Suprapubic skin (tissue), 4 donors: ENCODE measurements at places on chromosomes 12 and 14. TPM values are rescaled to one million over a fixed set of nuclear protein-coding genes. Genes with fewer than 3 reads are reported as not detected.

Gene ATP6V1D
- total RNA-seq = 61.0 TPM

Gene MSRB3
- total RNA-seq = 8.5 TPM

- no peak overlapping the region for H3K4me3 ChIP-seq
- no peak overlapping the region for H3K27ac ChIP-seq
- DNase-seq = no peak
- peaks cover 7% of the 10 kb centered on the region for H3K4me1 ChIP-seq
- no peaks in the 10 kb centered on the region for H3K27me3 ChIP-seq
These were observed 463.9 kb upstream of the TBX3 start for GRCh38 chr12:115147916-115148315.

DNA sequence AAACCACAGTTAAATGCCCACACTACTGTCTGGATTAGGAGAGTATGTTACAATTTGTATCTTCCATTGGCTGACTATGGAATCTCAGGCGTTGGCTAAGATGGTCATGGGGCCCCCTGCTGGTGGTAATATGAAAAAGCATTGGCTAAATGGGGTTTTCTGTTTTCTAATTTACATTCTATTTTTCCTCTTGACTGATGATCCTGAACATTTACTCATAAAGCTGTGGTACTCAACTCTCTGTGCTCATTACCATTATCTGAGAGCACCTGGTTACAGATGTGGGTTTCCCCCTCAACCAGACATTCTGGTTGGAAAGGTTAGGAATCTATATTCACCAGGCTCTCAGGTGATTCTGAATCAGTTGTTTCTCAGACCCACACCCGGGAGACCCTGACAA lies 64.8 kb downstream of the WSCD2 start:
- no peak overlapping the region for H3K4me3 ChIP-seq
- DNase-seq = no peak
- H3K27ac ChIP-seq = no peak overlapping the region
- no peaks in the 10 kb centered on the region for H3K36me3 ChIP-seq

GRCh38 chr12:116613256-116613655 lies 54.1 kb downstream of the MAP1LC3B2 start:
- H3K4me3 ChIP-seq = no peak overlapping the region
- no peak overlapping the region for H3K27ac ChIP-seq
- H3K27me3 ChIP-seq = no peaks in the 10 kb centered on the region
- no peak for DNase-seq
- peaks cover 17% of the 10 kb centered on the region for H3K4me1 ChIP-seq

DNA sequence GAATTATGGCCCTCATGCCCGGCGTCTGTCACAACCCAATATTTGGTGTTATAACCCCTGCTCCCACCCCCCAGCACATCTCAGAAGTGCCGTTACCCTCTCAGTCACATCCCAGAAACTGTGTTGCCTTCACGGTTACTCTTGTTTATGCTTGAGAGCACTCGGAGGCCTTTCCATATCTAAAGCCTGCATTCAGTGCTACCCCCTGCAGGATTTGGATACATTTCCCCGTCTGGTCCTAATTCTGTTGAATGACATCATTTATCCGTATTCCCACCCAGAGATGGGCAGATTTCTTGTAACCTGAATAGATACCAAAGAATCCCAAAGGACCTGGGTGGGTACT lies 19.1 kb upstream of the FOS start:
- H3K4me1 ChIP-seq = peaks cover 57% of the 10 kb centered on the region
- no peak for DNase-seq
- no peaks in the 10 kb centered on the region for H3K27me3 ChIP-seq
- H3K27ac ChIP-seq = peak overlapping the region; percentile 95
- peak overlapping the region; percentile 43 for H3K4me3 ChIP-seq

- no peak overlapping the region for H3K4me3 ChIP-seq
- H3K4me1 ChIP-seq = peaks cover 30% of the 10 kb centered on the region
- H3K27ac ChIP-seq = peak overlapping the region; percentile 56
These were observed 193.5 kb downstream of the SLC2A13 start for GRCh38 chr12:39912211-39912980.

Gene ZNF605
- 18.3 TPM for total RNA-seq

DNA sequence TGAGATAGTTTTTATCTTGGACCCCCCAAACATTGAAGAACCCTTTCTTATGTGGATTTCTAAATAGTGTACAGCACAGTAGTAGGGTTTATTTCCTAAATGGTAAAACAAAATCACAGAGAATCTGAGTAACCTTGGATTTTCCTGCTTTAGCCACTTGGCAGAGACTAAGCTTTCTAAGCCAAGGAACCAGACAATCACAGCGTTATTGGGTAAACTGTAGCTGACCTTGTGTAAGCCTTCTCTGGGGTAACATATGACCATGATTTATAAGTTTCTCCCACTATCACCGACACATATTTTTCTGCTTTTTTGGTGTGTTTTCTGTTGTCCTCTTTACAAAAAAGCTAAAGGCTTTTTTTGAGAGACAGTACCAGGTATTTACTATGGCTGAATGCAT lies 136.3 kb upstream of the PZP start:
- no peak overlapping the region for H3K4me3 ChIP-seq
- DNase-seq = no peak
- no peaks in the 10 kb centered on the region for H3K36me3 ChIP-seq
- H3K4me1 ChIP-seq = peaks cover 3% of the 10 kb centered on the region
- no peaks in the 10 kb centered on the region for H3K27me3 ChIP-seq
- no peak overlapping the region for H3K27ac ChIP-seq

- no peak overlapping the region for H3K4me3 ChIP-seq
- H3K27me3 ChIP-seq = peaks cover 11% of the 10 kb centered on the region
- H3K4me1 ChIP-seq = peaks cover 5% of the 10 kb centered on the region
- no peaks in the 10 kb centered on the region for H3K36me3 ChIP-seq
- no peak for DNase-seq
These were observed 356.9 kb downstream of the MED13L start for GRCh38 chr12:115920395-115921183.

DNA sequence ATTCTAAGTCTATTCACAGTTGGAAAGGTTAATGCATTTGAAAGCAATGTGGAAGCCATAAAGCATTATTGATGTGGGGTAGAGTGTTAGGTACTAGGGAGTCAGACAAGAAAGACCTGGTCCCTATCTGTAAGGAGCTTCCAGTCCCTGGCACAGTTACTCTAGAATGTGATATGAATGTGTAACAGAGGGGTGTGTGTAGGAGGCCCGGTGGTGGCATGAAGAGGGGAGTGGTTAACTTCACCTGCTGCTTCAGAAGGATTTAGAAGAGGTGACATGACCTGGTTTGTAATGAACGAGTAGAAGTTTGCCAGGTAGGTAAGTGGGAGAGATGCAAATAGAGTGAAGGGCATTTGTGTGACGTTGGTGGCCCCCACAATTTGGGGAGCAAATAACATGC lies 15.1 kb upstream of the GALNT6 start:
- H3K36me3 ChIP-seq = no peaks in the 10 kb centered on the region
- H3K4me3 ChIP-seq = no peak overlapping the region
- H3K27me3 ChIP-seq = no peaks in the 10 kb centered on the region
- DNase-seq = no peak

GRCh38 chr12:25186038-25186787 lies 8.7 kb downstream of the DNAI7 start:
- no peak for DNase-seq
- H3K36me3 ChIP-seq = no peaks in the 10 kb centered on the region
- H3K27ac ChIP-seq = no peak overlapping the region
- no peak overlapping the region for H3K4me3 ChIP-seq
- H3K27me3 ChIP-seq = no peaks in the 10 kb centered on the region
- peaks cover 9% of the 10 kb centered on the region for H3K4me1 ChIP-seq

DNA sequence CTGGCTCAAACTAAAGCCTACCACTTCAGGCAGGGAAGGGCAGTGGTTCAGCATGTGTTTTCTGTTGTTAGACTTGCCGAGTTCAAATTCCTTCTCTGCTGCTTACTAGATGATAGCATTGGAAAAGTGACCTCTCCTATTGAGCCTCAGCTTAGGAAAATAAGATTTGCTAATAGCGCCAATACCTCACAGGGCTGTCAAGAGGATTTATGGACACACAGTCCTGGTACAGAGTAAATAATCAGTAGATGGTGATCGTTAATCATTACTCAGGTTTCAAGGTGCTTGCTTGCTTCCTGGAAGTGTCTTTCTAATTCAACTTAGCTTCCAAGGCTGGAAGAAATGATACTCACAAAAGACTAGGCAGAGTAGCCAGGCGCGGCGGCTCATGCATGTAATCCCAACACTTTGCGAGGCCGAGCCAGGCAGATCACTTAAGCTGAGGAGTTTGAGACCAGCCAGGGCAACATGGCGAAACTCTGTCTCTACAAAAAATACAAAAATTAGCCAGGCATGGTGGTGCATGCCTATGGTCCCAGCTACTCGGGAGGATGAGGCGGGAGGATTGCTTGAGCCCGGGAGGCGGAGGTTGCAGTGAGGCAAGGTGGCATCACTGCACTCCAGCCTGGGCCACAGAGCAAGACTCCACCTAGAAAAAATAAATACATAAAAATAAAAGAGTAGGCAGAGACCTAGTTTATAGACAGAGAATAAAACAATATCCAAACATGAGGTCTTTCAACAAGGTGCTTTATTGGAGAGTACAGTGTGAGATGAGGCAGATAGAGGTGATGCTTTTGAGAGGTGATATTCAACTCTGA lies 6.0 kb downstream of the PLA2G1B start:
- no peaks in the 10 kb centered on the region for H3K36me3 ChIP-seq
- peaks cover 15% of the 10 kb centered on the region for H3K4me1 ChIP-seq
- no peak overlapping the region for H3K4me3 ChIP-seq
- H3K27me3 ChIP-seq = no peaks in the 10 kb centered on the region
- no peak overlapping the region for H3K27ac ChIP-seq

Gene FKBP11
- total RNA-seq = 18.9 TPM

DNA sequence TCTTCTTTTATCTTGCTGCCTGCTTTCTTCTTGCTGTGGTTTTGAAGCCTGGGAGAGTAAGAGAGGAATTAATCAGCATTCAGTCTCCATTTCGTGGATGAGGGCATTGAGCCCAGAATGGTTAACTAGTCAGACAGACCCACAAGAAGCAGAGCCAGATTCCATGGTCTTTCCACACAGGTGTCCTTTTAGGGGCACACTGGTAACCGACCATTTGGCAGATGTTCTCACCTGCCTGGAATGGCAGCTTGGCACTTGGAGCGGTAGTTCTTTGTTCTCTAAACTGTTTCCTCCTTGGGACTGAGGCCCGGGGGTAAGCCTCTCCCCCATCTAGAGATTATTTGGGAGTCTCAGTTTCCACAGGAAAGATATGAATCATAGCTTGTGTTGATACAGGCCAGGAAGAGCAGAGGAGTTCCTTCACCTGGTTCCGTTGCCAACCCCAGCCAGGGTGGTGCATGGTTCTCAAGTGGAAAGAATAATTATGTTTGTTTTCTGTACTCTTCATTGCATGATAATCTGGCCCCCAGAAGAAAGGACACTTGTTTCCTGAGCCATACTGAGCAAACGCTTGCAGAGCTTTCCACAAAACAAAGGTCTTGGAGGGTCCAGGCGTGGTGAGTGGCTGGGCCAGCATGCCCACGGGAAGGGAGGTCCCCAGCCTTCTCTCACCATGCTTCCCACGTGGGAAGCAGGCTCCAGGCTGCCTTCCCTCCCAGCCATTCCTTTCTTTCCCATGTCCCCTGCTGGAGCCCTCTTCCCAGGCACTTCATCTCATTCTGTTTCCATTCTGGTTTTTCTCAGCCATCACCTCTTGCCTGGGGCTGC lies 2.0 kb upstream of the KRT75 start:
- peaks cover 14% of the 10 kb centered on the region for H3K4me1 ChIP-seq
- DNase-seq = peak; percentile 72
- no peaks in the 10 kb centered on the region for H3K36me3 ChIP-seq

DNA sequence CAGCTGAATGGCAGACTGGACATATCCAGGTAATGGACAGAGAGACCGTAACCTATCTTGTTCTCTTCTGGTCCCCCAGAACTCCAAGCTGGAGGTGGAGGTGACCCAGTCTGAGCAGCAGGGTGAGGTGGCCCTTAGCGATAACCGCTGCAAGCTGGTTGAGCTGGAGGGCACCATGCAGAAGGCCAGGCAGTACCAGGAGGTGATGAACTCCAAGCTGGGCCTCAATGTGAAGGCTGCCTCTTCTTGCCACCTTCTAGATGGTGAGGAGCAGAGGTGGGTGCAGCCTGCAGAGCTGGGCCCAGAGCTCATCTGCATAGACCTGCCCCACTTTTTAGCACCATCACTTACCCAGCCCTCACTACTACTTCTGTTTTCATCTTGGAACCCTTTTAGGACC lies 7.2 kb upstream of the KRT86 start:
- H3K27ac ChIP-seq = no peak overlapping the region
- peaks cover 3% of the 10 kb centered on the region for H3K4me1 ChIP-seq
- DNase-seq = no peak
- H3K27me3 ChIP-seq = peaks cover 17% of the 10 kb centered on the region
- H3K36me3 ChIP-seq = no peaks in the 10 kb centered on the region
- H3K4me3 ChIP-seq = no peak overlapping the region

Gene SMOC1
- total RNA-seq = 0.72 TPM

Gene ESR2
- total RNA-seq = 1.4 TPM

- H3K27ac ChIP-seq = no peak overlapping the region
- H3K4me1 ChIP-seq = no peaks in the 10 kb centered on the region
- no peaks in the 10 kb centered on the region for H3K27me3 ChIP-seq
- no peaks in the 10 kb centered on the region for H3K36me3 ChIP-seq
These were observed 101.9 kb downstream of the RIN3 start for GRCh38 chr14:92615451-92615850.

Gene PLBD1
- 15.5 TPM for total RNA-seq

Gene COQ6
- total RNA-seq = 36.2 TPM
